ENCODE measurements at places on chromosomes 12 and 14.

DNA sequence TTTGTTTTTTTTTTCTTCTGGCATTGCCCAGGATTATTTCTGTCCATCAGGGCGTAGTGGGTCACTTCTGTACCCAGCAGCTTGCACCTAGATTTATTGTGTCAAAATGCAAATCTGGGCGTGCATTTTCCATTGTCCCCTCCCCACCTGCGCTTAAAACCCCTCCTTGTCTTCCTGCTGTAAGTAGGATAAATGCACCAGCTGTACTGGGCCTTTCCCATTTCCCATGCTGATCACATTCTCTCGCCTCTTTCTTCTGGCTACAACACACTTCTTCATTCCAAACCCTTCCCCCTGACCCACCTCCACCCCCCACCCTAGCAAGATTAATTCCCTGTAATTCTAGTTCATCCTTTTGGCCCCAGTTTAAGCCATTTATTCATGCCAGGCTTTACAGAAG lies 128.0 kb downstream of the ETV6 start:
- DNase-seq: no peak

- DNase-seq: no peak
Measured at GRCh38 chr14:85883966-85884365, 354.0 kb downstream of the FLRT2 start.

DNA sequence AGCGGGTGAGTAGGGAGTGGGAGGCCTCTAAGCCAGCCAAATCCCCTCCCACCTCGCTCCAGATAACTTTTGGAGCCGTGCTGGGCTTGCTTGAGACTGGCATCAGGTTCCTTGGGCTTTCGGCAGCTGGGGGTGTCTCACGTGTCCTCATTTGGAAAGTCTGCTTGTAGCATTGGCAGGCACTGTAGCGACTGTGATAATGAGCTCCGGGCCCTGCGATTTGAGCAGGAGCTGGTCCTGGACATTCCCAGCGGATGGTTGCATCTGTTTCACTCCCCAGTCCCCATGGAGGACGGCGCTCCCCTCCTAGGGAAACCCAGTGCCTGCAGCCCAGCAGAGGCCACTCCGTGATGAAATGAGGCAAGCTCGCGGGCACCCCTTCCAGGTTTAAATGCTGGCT lies 49.4 kb downstream of the DGLUCY start:
- DNase-seq: no peak

GRCh38 chr12:45644541-45644940 lies 85.0 kb upstream of the ARID2 start:
- DNase-seq: no peak

DNA sequence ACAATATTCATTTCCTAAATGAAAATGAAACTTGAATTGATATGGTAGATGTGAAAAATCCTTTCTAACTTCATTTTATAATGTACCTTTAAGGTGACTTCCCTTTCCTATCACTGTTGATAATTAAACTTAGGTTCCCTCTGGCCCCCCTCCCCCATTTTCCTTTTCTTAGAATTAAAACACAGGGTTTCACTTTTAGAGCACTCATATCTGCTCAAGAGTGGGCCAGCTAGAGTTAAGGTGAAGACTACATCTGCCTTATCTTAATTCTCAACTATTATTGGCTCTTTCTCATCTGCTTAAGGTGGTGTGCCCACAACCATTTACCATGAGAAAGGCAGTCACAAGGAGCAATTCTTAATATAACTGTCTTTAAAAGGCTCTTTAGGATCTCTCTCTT lies 49.7 kb downstream of the LIN52 start:
- no peak for DNase-seq

DNA sequence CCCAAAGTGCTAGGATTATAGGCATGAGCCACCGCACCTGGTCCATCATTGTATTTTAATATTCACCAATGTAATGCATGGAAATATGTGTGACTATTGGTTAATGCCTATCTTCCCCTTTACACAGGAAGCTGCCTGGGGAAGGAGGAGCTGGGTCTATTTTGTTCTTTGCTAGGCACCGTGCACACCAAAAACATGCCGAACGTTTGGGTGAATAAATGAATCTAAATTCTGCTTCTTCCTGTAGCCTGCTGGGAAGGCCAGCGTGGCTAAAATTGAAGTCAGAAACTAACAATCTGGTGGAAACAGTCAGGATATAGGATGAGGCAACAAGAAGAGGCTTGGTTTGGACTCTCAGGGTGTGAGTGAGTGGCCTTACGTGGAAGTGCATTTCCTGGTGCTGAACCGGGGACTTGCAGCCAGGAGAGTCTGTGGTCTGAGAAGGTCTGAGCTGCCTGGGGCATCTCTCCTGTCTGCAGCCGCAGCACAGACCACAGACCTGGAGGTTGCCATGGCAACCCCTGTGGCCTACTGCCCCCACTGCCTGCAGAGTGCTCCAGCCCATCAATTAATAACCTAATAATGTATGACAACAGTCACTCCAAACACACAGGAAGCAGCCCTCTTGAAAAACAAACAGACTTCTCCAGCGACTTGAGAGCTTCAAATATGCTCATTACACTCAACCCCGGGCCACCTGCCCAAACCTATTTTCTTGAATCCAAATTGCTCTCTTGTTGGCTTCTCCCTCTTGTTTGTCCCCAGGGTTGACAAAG lies 5.5 kb upstream of the GPR68 start:
- DNase-seq: no peak

DNA sequence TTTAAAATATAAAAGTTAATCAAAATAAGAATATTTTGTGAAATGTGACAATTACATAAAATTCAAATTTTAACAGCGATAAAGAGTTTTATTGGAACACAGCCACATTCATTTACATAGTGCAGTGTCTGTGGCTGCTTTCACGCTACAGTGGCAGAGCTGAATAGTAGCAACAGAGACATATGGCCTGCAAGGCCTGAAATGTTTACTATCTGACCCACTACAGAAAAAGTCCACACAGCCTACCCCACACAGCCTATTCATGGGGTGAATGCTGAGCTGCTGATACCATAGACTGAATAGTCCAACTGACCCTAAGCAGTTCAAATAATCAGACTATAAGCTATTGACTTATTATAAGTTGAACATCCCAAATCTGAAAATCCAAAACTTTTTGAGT lies 13.2 kb downstream of the GNS start:
- no peak for DNase-seq

DNA sequence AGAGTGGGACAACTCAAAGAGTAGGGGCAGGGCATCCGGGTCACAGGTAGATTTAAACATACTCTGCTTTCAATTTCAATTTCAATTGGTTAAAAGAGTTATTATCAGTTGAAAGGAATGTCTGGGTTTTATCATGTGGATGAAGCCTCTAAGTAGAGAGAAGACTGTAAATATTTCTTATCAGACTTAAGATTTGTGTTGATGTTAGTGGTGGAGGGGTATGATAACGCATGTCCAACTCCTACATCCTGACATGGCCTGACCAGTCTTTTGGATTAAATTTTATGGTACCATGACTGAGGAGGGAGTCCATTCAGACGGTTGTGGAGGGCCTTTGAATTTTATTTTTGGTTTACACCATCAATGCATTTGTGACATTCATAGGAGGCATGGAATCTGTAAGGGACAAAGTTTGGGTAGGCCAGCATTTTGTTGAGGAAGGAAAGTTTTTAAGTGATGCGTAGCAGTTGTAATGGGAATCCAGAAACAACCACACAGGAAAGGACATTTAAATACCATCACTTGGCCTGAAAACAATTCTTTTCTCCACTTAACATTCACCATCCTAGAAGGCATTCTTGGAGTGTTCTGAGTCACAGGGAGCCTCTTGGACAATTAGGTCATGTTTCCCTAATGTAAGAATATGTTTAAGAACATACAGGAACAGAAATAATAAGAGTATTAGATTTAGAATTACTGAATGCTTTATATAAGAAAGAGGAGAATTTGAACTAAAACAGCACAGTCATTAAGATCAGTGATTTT lies 371.9 kb downstream of the ATP23 start:
- DNase-seq: no peak

GRCh38 chr12:54215989-54216796 lies 27.4 kb upstream of the SMUG1 start:
- no peak for DNase-seq

DNA sequence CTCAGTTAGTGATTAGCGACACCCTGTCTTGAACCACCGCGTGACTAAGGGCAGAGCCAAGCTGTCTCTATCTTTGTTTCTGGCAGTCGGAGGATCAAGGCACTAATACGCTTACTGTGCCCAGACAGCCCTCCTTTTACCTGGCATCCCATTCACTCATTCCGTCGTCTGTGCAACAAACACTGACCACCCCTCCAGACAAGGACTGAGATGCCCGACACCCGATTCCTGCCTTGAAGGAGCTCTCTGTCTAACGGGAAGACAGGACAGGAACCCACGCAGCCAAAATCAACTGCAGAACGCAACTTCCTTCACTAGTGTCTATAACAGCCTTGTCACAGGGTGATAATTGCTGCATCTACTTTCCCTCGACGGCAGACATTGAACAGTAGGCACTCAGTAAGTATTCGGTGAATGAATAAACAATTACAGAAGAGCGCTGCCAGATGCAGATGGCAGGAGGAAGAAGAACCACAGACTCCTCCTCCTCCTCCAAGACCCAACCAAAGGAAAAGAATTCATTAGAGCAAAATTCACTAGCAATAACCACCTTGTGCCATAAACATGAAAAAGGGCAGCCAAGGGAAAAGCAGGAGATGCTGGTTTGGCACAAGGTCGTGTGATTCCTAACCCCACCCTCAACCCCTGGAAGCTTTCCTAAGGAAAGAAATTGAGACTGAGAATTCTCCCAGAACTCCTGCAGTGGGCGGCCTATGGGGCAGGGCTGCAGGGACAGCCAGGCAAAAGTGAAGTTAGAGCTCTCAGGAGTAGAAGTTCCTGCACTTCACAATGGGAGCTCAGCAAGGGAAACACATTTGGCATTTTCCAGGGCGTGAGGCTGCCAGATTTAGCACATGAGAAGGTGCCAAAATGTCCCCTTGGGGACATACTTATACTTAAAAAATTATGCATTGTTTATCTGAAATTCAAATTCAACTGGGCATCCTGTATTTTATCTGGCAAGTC lies 186.6 kb upstream of the DIO3 start:
- DNase-seq: no peak

- no peak for DNase-seq
Measured at GRCh38 chr12:65269603-65270002, 8.9 kb upstream of the MSRB3 start.

DNA sequence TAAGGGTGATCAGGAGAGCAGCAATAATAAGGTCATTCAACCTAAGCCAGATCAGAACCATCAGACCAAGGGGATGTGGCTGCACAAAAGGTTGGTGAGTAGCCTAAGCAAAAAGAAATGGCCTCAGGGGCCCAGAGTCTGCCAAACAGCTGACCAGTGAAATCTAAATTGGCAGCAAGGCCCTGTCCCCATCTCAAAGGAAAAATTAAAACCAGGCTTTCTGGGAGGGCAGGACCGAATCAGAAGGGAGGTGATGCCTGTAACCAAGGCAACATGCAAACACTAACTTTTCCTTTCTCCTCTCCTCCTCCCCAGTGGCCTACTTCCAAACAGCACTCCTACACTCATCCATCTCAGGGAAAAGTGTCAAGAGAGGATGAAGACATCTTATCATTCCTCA lies 256.4 kb downstream of the NUAK1 start:
- no peak for DNase-seq

DNA sequence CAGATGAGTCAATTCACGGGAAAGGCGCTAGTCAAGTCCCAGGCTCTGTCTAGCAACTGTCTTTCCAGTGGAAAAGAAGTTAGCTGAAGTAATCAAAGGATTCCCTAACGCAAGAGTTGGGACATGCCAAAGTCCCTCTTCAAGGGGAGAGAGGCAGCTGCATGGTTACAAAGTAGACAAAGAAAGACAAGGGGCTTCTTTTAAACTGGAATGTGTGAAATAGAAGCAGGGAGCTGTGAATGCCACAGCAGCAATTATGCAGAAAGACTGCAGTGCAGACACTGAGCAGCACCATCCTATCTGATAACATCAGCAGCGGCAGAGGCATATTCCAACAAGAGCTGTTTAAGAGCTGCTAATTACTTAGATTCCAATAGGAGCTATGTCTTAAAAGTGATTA lies 12.5 kb upstream of the CIPC start:
- DNase-seq: no peak

DNA sequence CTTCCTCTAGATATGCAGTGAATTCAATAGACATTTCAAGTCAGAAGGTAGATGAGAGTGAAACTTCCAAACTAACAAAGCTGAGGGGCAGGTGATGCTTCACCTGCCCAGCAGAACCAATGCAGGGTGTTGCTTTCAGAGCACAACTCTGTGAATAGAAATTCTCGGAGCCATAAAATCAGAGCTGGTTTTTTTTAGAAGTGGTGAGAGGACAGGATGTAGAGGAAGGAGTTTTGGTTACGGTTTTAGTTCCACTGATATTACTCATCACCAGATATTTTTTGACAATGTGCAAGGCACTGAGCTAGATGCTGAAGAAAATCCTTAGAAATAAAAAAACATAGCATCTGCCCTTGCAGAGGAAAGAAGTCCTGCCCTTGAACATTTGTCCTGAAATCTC lies 62.2 kb downstream of the BMP4 start:
- DNase-seq: no peak

DNA sequence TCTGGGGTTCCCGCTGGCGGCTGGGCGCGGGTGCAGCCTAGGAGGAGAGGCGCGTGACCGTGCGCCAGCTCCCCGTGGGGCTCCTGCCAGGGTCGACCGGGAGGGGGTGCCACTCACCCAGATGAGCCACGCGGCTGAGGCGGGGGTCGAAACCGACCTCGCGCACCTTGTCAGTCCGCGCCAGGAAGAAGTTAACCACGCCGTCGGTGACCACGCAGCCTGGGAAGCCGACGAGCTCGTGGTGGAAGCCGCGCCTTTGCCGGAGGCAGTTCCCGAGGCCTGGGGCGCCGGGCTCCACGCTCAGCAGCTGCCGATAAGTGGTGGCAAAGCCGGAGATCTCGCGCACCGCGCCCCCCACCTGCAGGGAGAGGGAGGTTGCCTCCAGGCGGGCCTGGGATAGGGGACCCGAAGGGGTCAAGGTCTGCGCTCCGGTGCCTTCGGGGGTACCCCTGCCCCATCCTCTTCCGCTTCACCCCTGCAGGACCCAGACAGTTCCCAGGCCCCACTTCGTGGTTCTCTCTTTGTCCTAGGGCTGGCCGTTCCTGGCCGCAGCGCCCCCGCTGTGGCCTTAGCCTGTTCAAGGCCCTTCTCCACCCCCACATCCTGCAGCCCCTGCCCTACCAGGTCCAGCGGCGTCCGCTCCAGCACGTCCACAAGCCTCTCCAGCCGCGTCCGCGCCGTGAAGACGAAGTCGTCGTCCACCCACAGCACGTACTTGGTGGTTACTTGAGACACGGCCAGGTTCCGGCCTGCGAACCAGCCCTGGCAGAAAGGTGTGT lies 5.3 kb downstream of the B4GALNT1 start:
- DNase-seq: peak; percentile 11

DNA sequence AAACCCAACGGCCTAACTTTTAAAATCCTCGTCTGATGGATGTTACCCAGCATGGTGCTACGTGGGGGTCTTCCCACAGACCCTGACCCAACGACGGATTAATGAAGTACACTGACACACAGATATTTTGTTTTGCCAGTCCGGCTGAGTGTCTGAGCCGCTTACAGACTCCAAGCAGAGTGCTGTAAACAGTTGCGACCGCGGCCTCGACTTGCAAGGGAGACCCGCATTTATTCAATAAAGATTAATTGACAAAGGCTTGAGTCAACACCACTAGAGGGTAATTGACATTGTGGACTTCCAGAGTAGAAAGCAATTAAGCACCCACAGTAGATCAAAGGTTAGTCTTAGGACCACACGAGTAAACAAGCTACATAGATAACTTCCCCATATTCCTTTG lies 1042.4 kb downstream of the AACS start:
- no peak for DNase-seq

- no peak for DNase-seq
Measured at GRCh38 chr14:53896726-53897125, 59.9 kb downstream of the BMP4 start.

All from progenitor cell of endocrine pancreas (in vitro differentiated cells).